ENCODE measurements at places on chromosomes 2 and 18.
A peak's percentile ranks its signal among the peaks of the same experiment; 100 is the strongest.

DNA sequence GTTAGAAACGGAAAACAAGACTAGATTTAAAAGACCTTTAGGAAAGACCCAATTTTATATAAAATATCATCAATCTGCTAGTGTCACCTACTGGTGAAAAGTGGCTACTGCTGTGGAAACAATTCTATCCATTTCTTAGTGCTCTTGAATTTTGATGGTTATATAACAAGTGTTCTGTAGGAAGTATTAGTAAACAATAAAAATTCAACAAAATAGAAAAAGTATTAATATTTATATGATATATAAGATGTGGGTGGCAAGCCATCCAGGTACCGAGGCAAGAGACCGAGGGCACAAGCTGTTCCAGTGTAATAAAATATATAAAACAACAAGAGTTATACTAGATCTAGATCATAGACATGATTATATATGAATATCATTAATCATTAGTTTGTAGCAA lies 6.2 kb upstream of the TMEM87B start:
- DNase-seq, result no peak

DNA sequence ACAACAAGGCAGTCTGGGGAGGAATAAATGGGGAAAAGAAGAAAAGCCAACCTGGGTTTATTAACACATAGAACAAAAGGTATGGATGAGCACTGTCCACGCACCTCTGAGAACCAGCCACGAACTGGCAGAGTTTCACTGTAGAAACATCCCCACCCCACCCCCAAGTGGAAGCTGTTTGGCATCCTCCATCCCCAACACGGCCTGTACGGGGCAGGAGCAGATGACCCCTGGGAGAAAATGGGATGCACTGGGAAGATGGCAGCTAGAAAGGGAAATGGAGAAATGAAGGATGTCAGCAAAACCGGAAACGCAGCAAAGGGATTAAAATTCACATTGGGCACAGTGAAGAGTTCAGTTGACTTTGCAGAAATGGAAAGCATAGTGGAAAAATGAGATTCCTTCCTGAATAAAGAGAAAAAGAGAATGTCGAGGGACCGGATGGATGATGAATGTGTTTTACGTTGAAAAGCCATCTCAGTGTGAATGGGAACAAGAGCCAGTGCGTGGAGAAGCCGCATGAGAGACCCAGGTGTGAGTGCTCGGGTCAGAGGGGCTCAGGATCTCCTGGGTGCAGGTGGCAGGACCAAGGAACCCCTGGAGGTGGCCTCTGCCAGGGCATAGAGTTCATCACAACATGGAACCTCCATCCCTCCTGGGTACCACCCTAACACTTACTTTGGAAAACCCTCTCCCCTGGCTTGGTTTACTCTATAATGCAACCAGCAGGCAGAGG lies 247.0 kb downstream of the ALPK2 start:
- no peak for DNase-seq

- DNase-seq, result no peak
These were observed 153.0 kb downstream of the KLHL29 start for GRCh38 chr2:23537991-23538390.

DNA sequence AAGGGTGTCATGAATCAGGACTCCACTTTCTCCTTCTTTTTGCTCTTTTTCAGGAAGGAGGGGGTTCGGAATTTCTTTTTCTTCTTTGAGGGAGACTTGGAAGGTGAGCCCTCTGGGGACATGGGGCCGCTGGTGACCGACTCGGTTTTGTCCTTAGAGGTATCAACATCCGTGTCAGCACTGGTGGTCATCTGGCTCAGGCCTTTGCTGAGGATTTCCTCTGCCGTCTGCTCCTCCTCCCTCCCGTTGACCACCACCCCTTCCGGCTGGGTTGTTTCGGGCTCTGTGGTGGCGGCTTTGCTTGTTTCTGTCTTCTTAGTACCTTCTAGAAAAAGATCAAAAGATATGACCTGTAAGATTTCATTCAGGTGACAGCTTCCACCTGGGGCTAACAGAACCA lies 104.6 kb downstream of the ADD2 start:
- no peak for DNase-seq

DNA sequence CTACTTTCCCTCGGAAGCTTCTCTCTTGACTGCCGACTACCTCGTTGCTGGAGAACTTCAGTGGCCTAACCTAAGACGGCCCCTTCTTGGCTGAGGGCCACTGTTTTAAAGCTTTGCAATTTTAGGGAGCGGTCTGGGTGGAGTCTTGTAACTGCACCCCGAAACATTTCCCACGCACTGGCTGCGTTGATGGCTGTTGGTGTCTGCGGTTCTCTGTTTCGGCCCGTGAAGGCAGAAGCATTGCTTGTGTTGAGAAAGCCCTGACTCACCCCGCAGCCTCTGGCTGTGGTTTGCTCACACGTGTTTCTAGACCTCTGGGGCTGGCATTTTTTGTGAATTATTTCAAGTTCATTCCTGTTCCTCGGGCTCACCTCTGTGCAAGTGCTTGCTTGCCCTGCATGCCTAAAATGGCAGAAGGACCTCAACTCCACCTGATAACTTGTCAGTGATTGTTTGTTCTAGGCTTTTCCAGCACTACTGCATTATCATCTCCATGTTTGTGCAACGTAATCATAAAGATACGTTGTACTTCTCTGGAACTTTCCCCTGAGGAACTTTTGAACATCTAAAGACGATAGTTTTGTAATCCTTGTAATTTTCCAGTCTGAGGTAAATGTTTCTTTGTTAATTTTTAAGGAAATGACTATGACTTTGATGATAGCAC lies 94.2 kb upstream of the DLX2 start:
- no peak for DNase-seq

- DNase-seq, result no peak
These were observed 41.4 kb upstream of the TMEFF2 start for GRCh38 chr2:192236136-192236535.

- DNase-seq, result peak; percentile 49
These were observed 667 bp downstream of the TRIB2 start for GRCh38 chr2:12717191-12718014.

DNA sequence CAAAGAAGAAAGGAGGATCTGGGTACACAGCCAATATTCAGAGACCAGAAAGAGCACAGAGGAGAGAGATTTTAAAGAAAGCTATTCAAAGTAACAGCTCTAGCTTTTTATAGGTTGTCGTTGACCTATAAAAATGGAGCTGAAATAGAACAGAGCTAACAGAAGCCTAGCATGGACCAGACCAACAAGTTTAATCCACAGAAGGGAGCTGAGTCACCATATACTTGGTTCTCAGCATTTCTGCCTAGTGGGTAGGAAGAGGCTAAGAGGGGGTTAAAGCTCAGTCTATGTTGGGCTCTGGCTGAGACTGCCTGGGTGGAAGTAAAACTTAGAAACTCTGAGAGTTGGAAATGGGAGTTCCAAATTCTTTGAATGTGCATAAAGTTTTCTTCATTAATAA lies 678.0 kb upstream of the CDH2 start:
- no peak for DNase-seq

GRCh38 chr2:70145851-70146739 lies 44.7 kb downstream of the C2orf42 start:
- DNase-seq, result no peak

GRCh38 chr18:61825386-61825785 lies 67.4 kb downstream of the RNF152 start:
- DNase-seq, result no peak

- no peak for DNase-seq
These were observed 362.0 kb upstream of the KYNU start for GRCh38 chr2:142515493-142515892.
